Heart left ventricle (tissue), 16 donors: ENCODE measurements at places on chromosomes 16 and 17. TPM values are rescaled to one million over a fixed set of nuclear protein-coding genes. Genes with fewer than 3 reads are reported as not detected.

- H3K27ac ChIP-seq: no peak overlapping the region
- DNase-seq: no peak
- H3K4me1 ChIP-seq: peaks cover 9% of the 10 kb centered on the region
- H3K4me3 ChIP-seq: no peak overlapping the region
- no peaks in the 10 kb centered on the region for H3K36me3 ChIP-seq
Observed at GRCh38 chr16:66127459-66128370, 238.8 kb upstream of the CDH5 start.

GRCh38 chr17:20611309-20611708 is 31.8 kb downstream of the CDRT15L2 start:
- no peaks in the 10 kb centered on the region for H3K4me1 ChIP-seq
- DNase-seq: no peak
- no peaks in the 10 kb centered on the region for H3K36me3 ChIP-seq
- H3K4me3 ChIP-seq: no peak overlapping the region

- no peak overlapping the region for H3K4me3 ChIP-seq
- H3K36me3 ChIP-seq: peaks cover 27% of the 10 kb centered on the region
- H3K27me3 ChIP-seq: no peaks in the 10 kb centered on the region
- H3K4me1 ChIP-seq: no peaks in the 10 kb centered on the region
- DNase-seq: no peak
Observed at GRCh38 chr16:86531641-86532525, 21.6 kb downstream of the FOXF1 start.

Gene PPP1R9B
- 37.9 TPM for total RNA-seq

- H3K27ac ChIP-seq: peak overlapping the region; percentile 47
- no peaks in the 10 kb centered on the region for H3K36me3 ChIP-seq
- DNase-seq: no peak
Observed at GRCh38 chr17:80872001-80872500, 119.6 kb upstream of the CHMP6 start.

Gene EFTUD2
- 97.4 TPM for total RNA-seq

Gene KRT27
- total RNA-seq: not detected

Gene TNFRSF17
- total RNA-seq: not detected

Gene WWP2
- 30.6 TPM for total RNA-seq

DNA sequence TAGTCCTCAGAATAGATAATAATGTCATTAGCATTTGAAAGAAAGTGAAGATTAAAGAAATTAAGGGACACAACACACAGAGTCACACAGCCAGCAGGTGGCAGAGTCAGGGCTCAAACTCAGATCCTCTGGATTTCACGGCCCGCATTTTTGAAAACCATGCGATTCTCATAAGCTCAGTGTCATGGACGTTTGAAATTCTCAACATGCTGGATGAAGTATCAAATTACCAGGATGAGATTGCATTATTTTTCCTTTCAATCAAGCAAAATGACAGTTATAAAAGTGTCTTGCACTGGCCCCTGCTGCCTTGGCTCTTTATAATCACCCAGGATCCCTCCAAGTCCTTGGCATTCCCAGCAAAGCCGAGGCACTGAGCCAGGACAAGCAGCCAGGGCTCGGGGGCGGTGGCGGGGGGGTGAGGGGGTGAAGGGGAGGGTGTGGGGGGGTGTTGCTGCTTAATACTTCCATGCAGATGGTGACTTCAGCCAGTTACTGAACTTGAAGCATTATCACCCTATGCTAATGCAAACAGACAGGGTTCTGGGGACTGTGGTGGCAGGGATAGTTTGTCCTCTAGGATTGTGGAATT is 6.6 kb upstream of the BMERB1 start:
- no peaks in the 10 kb centered on the region for H3K27me3 ChIP-seq
- DNase-seq: peak; percentile 76
- H3K4me3 ChIP-seq: peak overlapping the region; percentile 8
- peak overlapping the region; percentile 43 for H3K27ac ChIP-seq
